ENCODE measurements at places on chromosomes 5 and 9. TPM values are rescaled to one million over a fixed set of nuclear protein-coding genes. Genes with fewer than 3 reads are reported as not detected.

- no peaks in the 10 kb centered on the region for H3K36me3 ChIP-seq
- H3K4me3 ChIP-seq: no peak overlapping the region
- peaks cover 87% of the 10 kb centered on the region for H3K4me1 ChIP-seq
- H3K27ac ChIP-seq: peak overlapping the region; percentile 80
- no peak for DNase-seq
Observed at GRCh38 chr9:6689893-6690674, 44.6 kb upstream of the GLDC start.

- H3K27ac ChIP-seq: no peak overlapping the region
- no peak for DNase-seq
- H3K36me3 ChIP-seq: no peaks in the 10 kb centered on the region
- no peaks in the 10 kb centered on the region for H3K27me3 ChIP-seq
Observed at GRCh38 chr9:89678396-89679015, 73.7 kb downstream of the GADD45G start.

DNA sequence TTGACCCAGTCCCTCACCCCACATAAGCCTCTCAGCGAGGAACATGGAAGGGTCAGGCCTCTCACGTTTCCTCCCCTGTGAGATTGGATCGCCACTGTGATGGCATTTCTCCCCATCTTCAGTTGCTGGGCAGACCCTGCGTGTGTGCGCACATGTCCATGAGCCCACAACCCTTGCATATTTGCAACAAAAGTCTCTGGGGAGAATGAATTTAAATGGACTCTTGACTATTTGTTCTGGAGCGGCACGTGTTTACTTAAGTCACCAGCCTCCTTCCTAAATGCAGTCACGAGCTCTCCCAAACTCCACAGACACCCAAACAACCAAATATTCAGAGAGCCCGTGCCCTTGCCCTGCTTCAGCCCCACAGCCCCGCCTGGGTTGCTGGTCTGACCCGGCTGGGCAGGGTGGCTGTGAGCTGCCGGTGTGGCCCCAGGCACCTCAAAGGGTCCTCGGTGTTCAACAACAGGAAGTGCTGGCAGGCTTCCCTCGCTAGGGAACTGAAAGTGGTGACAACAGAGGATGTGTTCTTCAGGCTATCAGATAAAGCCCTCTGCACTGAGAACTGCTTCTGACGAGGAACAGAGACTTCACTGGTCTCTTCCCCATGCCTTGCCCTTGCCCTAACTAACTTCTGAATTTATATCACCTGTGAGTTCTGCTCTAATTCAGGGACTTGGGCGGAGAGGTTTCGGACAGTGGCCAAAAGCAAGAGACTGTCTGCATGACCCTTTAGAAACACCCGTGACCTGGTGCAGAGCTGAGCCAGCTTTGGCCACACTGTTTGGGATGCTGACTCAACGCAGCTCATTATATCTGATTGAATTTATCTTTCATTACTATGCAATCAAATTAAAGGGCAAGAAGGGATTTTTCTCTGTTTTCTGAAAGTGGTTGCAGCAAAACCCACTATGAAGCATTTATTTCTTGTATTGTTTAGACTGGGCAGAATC lies 19.2 kb upstream of the CD180 start:
- H3K4me3 ChIP-seq: no peak overlapping the region
- H3K27ac ChIP-seq: peak overlapping the region; percentile 87
- peaks cover 24% of the 10 kb centered on the region for H3K4me1 ChIP-seq
- DNase-seq: peak; percentile 96

GRCh38 chr5:146873186-146873917 lies 5.2 kb downstream of the PPP2R2B start:
- no peak overlapping the region for H3K4me3 ChIP-seq
- no peak overlapping the region for H3K27ac ChIP-seq
- H3K27me3 ChIP-seq: peaks cover 23% of the 10 kb centered on the region
- peaks cover 20% of the 10 kb centered on the region for H3K4me1 ChIP-seq
- no peak for DNase-seq

GRCh38 chr5:33936004-33936380 lies 194 bp upstream of the RXFP3 start:
- H3K4me1 ChIP-seq: no peaks in the 10 kb centered on the region
- H3K4me3 ChIP-seq: peak overlapping the region; percentile 19
- DNase-seq: no peak
- no peak overlapping the region for H3K27ac ChIP-seq
- peaks cover 55% of the 10 kb centered on the region for H3K27me3 ChIP-seq

MLANA gene
- not detected for polyA plus RNA-seq

- no peaks in the 10 kb centered on the region for H3K27me3 ChIP-seq
- no peaks in the 10 kb centered on the region for H3K4me1 ChIP-seq
- H3K27ac ChIP-seq: peak overlapping the region; percentile 76
- no peak for DNase-seq
Observed at GRCh38 chr5:72151169-72151568, 43.9 kb downstream of the MAP1B start.

NIPAL4 gene
- 0.19 TPM for polyA plus RNA-seq

- DNase-seq: no peak
- H3K27ac ChIP-seq: no peak overlapping the region
- H3K36me3 ChIP-seq: no peaks in the 10 kb centered on the region
- no peaks in the 10 kb centered on the region for H3K4me1 ChIP-seq
- H3K4me3 ChIP-seq: no peak overlapping the region
Observed at GRCh38 chr5:54177058-54177457, 133.3 kb downstream of the ARL15 start.

GOLPH3 gene
- polyA plus RNA-seq: 27.0 TPM

SAP30L gene
- polyA plus RNA-seq: 21.6 TPM

- H3K36me3 ChIP-seq: no peaks in the 10 kb centered on the region
- H3K27me3 ChIP-seq: no peaks in the 10 kb centered on the region
- peaks cover 53% of the 10 kb centered on the region for H3K4me1 ChIP-seq
- no peak for DNase-seq
- H3K4me3 ChIP-seq: no peak overlapping the region
Observed at GRCh38 chr9:110088099-110088498, 119.9 kb downstream of the C9orf152 start.

DNA sequence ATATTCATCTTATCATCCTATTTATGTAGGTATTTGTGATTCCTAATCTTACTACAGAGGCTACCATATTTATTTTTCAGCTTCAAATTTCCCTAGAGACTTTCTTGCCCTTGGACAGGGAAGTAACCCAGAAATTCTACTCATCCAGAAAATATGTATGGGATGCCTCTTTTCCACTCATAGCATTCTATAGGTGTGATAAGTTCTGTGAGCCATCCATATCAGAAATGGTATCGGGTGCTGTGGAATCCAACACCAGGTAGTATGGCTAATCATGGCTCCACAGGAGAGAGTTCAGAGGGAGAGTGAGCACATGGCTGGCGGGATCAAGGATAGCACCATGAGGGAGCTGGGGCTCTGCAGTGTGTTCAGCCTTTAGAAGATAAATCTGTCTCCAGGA lies 349.3 kb upstream of the ACTBL2 start:
- DNase-seq: no peak
- no peaks in the 10 kb centered on the region for H3K27me3 ChIP-seq
- no peaks in the 10 kb centered on the region for H3K4me1 ChIP-seq
- H3K27ac ChIP-seq: no peak overlapping the region

- H3K27me3 ChIP-seq: no peaks in the 10 kb centered on the region
- peaks cover 43% of the 10 kb centered on the region for H3K4me1 ChIP-seq
- H3K27ac ChIP-seq: peak overlapping the region; percentile 52
- no peak overlapping the region for H3K4me3 ChIP-seq
Observed at GRCh38 chr5:39148983-39149534, 70.3 kb downstream of the FYB1 start.

- no peak overlapping the region for H3K4me3 ChIP-seq
- DNase-seq: no peak
- H3K27ac ChIP-seq: peak overlapping the region; percentile 34
- peaks cover 9% of the 10 kb centered on the region for H3K4me1 ChIP-seq
Observed at GRCh38 chr9:14433351-14434157, 119.6 kb upstream of the NFIB start.

- peak overlapping the region; percentile 40 for H3K4me3 ChIP-seq
- H3K27ac ChIP-seq: no peak overlapping the region
- no peak for DNase-seq
- H3K4me1 ChIP-seq: peaks cover 26% of the 10 kb centered on the region
Observed at GRCh38 chr5:135032999-135033861, 798 bp downstream of the PITX1 start.

SMIM27 gene
- polyA plus RNA-seq: 26.3 TPM

DNA sequence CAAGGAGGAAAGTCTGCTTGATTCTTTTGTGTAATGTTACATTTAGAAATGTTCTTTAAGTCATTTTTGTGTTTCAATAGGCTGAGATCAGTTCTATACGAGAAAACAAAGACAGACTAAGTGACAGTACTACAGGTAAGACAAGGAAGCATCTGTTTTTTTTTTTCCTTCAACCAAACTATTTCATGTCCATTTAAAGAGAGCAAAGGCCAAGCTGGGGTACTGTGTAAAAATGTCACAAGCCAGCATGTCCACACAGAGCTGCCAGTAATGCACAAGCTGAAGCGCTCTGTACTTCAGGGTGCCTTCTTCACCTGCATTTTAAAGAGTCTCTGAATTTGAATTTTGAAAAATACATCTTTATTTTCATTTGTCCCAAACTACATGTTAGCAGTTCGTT lies 20.2 kb upstream of the TTC23L start:
- no peaks in the 10 kb centered on the region for H3K27me3 ChIP-seq
- H3K4me3 ChIP-seq: no peak overlapping the region
- no peak for DNase-seq
- no peak overlapping the region for H3K27ac ChIP-seq

NOXA1 gene
- 10.7 TPM for polyA plus RNA-seq
